ENCODE measurements at places on chromosomes 2 and 18.

DNA sequence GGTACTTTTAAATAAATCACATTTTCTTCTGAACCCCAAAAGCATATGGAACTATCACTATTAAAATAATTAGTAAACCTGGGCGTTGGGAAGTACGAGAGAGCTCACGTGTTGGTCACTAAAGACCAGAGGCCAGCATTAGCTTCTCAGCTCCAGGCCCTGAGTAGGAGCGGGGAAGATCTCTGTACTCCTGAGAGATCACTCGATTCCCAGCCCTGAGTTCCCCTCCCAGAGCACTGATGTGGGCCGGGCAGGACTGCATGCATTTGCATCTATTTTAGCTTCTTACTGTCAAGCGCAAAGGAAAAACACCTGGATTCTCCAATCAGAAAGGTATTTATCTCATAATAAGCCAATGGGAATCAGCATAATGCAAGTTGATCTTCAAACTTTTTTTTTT is 6.2 kb downstream of the PXDN start:
- no peak for ATAC-seq

- ATAC-seq = no peak
Observed at GRCh38 chr2:45382744-45383143, 228.3 kb downstream of the SRBD1 start.

DNA sequence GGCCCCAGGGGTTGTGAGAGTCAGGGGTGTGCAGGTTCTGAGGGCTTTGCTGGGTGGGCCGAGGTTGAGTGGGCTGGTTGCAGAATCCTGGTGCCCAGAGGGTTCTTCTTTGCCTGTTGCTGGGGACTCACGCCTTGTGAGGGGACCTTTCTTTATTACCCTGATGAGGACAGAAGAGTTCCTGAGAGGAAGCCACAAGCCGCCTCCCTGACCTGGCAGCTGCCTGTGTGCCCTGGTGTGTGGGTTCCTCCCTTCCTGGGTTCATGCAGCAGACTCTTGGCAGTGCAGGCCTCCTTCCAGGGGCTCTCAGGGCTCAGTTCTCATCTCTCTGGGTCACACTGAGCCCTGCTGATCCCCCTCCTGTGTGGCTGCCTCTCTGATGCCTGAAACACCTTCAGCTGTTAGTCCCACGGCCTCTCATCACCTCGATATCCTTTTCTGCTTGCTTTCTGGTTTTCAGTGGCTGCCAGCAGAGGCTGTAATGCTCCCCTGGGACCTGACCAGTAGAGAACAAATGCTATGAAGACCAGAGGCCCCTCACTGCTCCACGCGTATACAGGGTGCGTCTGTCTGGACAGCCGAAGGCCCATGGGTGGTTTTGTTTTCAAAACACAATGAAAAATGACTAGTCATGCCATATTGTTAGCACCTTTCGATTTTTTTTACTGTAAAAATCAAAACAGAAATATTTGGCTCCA is 191.3 kb downstream of the AGAP1 start:
- ATAC-seq = no peak

DNA sequence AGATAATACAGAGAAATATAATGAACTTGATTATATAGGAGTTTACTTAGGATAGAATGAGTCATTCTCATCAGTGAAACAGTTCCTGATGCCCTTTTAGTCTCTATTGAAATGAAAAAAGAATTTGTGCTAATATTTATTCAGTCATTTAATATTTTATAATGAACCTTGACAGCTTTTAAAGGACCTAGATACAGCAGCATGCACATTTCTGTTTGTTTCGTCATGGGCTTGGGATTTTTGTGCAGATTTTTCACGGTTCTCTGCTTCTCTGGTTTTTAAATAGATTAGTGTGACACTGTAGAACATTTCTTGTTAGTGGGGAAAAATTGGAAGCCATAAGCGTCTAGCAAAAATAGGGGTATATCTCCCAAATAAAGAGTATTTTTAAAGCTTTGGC is 60.7 kb downstream of the NABP1 start:
- ATAC-seq = no peak

DNA sequence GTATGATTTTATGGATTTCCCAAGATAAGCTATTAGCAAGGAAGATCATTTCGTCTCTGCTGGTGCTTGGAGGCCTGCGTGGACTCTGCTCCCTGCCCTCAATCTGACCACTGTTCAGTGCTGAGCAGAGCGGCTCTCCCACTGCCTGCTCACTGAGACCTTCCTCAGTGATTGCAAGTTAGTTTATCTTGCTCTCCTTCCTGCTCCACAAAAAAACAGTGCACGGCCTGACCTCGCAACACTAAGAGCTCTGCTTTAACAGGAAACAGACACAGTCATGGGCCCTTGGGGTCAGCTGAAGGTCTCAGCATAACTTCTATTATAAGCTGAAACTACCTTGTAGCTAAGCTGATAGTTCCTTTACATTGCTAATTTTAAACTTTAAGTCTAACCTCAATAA is 53.1 kb downstream of the PRELID3A start:
- no peak for ATAC-seq

GRCh38 chr2:149393614-149394013 is 63.2 kb downstream of the LYPD6 start:
- ATAC-seq = no peak

- no peak for ATAC-seq
Observed at GRCh38 chr2:85951351-85952067, 62.7 kb upstream of the ST3GAL5 start.

GRCh38 chr2:238016526-238016925 is 44.3 kb upstream of the SCLY start:
- peak; percentile 51 for ATAC-seq

All from gastroesophageal sphincter (tissue), 4 donors.